ENCODE measurements at places on chromosomes 7 and 10. TPM values are rescaled to one million over a fixed set of nuclear protein-coding genes. Genes with fewer than 3 reads are reported as not detected.

- H3K27me3 ChIP-seq, result no peaks in the 10 kb centered on the region
- H3K4me3 ChIP-seq, result no peak overlapping the region
- DNase-seq, result no peak
- H3K27ac ChIP-seq, result no peak overlapping the region
- H3K36me3 ChIP-seq, result no peaks in the 10 kb centered on the region
- no peaks in the 10 kb centered on the region for H3K4me1 ChIP-seq
Measured at GRCh38 chr7:51539840-51540239, 223.2 kb upstream of the COBL start.

- no peaks in the 10 kb centered on the region for H3K27me3 ChIP-seq
- H3K4me3 ChIP-seq, result no peak overlapping the region
- H3K27ac ChIP-seq, result no peak overlapping the region
- H3K36me3 ChIP-seq, result no peaks in the 10 kb centered on the region
- H3K4me1 ChIP-seq, result peaks cover 4% of the 10 kb centered on the region
Measured at GRCh38 chr7:107779647-107780099, 23.4 kb downstream of the SLC26A3 start.

- H3K27ac ChIP-seq, result no peak overlapping the region
- no peaks in the 10 kb centered on the region for H3K36me3 ChIP-seq
- DNase-seq, result peak; percentile 73
- H3K4me3 ChIP-seq, result peak overlapping the region; percentile 25
Measured at GRCh38 chr10:43265799-43266721, 805 bp downstream of the RASGEF1A start.

- H3K36me3 ChIP-seq, result no peaks in the 10 kb centered on the region
- H3K27ac ChIP-seq, result peak overlapping the region; percentile 68
- H3K4me3 ChIP-seq, result no peak overlapping the region
- DNase-seq, result no peak
Measured at GRCh38 chr7:55030314-55030713, 11.5 kb downstream of the EGFR start.

DNA sequence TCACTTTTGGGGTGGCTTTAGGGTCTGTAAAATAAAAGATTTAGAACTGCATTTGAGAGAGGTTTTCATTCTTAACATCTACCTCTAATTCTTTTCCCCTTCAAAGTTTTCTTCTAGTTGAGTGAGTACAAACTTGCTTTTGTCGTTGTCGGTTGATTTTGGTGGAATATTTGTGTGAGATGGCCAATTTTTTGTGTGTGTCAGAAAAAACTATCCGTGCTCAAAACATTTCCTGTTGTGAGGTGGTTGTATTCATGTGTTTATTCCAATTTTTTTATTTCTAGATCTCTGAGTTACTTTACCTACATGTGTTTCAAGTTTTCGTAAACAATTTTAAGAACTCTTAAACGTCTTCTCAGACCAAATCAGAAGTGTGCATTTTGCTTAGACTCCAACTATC lies 1.6 kb downstream of the AHR start:
- peaks cover 20% of the 10 kb centered on the region for H3K4me1 ChIP-seq
- peak overlapping the region; percentile 87 for H3K4me3 ChIP-seq
- no peak for DNase-seq
- H3K27ac ChIP-seq, result peak overlapping the region; percentile 91
- no peaks in the 10 kb centered on the region for H3K36me3 ChIP-seq
- no peaks in the 10 kb centered on the region for H3K27me3 ChIP-seq

BMPER gene
- 0.73 TPM for polyA plus RNA-seq

AOAH gene
- polyA plus RNA-seq, result 2.6 TPM

CXCL12 gene
- polyA plus RNA-seq, result 51.1 TPM

SPDYE16 gene
- polyA plus RNA-seq, result 0.19 TPM
